ENCODE measurements at places on chromosomes 16 and 17.

DNA sequence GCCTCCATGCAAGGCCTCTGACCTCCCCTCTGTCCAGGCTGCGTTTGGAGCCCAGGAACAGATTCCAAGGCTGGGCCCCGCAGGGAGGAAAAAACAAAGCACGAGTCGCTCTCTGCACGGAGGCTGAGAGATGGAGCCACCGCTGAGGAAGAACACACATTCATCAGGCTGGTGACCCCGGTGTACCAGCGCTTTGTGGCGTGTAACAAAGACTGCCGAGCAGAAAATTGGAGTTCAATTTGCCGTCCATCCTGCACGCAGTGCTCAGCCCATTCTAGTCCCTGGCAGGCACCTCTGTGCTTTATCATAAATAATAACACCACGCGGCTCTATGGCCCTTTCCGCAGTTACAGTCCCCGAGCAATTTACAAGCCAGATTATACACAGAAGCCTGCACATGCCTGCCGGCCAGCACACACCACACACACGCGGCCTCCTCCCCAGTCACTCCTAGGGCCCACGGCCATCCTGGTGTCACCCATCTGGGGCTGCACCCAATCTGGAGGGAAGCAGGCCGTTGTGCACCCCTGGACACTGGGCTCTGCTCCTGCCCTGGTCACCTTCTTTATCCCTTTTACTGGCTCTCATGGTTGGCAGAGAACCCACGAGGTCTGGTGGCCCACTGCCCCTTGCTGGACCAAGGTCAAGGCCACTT is 124.4 kb downstream of the SDK2 start:
- DNase-seq: no peak

- no peak for DNase-seq
Measured at GRCh38 chr17:63714550-63715277, 14.8 kb upstream of the LIMD2 start.

GRCh38 chr17:13749166-13749890 is 147.6 kb upstream of the HS3ST3A1 start:
- no peak for DNase-seq

GRCh38 chr16:69190046-69190588 is 3.2 kb downstream of the SNTB2 start:
- DNase-seq: no peak

DNA sequence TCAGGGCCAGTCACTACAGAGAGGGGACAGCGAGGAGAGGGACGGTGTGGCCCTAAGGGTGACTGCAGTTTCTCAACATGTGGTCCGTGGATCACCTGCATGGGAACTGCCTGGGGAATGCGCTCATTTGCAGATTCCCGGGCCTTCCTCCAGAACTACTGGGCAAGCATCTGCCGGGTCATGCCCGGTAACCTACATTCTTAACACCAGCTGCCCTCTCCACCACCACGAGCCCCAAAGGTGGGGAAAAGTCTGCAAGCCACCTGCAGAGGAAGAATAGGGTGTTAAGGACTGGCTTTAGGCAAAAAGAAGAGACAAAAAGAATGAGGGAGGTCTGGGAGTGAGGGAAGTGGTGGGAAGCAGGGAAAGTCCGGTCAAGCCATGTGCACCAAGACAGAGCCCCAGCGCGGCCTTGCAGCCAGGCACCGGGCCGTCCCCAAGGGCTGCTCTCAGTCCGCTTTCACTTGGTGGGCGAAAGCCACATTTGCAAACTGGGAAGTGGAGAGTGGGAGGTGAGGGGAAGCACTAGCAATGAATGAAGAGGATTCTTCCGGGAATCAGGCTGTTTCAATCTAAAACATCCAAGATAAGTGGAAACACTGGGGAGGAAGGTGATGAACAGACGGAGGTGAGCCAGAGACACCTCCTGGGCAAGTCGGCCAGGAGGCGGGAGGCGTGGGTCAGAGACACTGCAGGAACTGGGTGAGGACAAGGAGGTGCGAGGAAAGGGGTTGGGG is 70.3 kb downstream of the N4BP1 start:
- no peak for DNase-seq

DNA sequence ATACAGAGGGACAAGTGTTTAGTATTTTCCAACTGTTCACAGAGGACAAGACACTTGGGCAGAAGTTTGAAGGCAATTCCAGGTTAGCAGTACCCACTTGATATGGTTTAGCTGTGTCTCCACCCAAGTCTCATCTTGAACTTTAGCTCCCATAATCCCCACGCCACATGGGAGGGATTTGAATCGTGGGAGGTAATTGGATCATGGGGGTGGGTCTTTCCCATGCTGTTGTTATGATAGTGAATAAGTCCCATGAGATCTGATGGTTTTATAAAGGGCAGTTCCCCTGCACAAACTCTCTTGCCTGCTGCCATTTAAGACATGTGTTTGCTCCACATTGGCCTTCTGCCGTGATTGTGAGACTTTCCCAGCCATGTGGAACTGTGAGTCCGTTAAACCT is 668.9 kb downstream of the MAF start:
- DNase-seq: no peak

GRCh38 chr17:75096082-75096625 is 8.4 kb downstream of the SLC16A5 start:
- no peak for DNase-seq

DNA sequence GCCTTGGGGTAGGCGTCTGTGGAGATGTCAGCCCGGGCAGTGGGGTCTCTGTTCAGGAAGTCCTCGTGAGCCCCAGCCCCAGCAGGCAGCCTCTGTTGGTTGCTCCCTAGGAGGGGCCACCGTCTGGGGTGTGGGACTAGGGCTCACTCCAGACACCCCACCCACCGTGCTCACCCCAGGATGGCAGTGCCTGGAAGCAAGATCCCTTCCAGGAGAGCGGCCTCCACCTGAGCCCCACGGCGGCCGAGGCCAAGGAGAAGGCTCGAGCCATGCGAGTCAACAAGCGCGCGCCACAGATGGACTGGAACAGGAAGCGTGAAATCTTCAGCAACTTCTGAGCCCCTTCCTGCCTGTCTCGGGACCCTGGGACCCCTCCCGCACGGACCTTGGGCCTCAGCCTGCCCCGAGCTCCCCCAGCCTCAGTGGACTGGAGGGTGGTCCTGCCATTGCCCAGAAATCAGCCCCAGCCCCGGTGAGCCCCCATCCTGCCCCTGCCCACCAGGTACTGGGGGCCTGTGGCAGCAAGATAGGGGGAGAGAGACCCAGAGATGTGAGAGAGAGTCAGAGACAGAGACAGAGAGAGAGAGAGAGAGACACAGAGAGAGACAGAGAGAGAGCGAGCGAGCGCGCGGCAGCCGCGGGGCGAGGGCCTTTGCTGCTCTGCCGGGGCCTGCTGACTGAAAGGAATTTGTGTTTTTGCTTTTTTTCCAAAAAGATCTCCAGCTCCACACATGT is 9.8 kb downstream of the NTHL1 start:
- DNase-seq: no peak

DNA sequence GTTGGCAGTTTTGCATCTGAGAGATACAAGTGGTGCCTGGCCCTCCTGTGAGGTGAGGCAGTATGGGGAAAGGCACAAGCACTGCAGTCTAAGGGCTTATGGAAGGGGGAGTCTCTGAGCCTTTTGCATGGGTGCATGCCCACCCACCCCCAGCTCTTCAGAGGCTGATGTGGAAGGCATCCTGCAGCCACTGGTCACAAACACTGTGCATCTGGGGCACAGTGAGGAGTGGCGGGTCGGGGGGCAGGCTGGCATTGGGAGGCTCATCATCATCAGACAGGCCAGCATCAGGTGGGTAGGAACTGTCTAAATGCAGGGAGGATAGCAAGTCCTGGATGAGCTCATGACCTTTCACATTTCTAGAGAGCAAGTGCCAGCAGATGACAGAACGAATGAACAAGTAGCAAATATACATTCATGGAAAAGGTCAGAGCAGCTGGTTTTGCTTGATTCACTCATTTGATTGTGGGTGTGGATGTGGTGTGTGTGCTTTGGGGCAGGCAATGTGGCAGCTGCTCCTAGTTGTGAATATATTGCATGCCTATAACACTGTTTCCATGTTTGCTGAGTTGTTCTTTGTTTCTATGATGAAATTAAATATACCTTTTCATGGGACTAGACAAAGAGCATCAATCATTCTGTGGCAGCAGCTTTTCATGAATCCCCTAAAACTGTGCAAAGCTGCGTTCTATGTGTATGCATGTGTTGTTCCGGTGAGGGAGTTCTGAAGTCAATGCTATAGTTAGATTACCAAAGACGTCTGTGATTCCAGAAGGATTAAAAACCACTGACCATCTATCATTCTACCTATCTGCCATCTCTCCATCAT is 29.2 kb downstream of the TRIM25 start:
- no peak for DNase-seq

GRCh38 chr17:14427900-14428647 is 127.2 kb downstream of the HS3ST3B1 start:
- peak; percentile 55 for DNase-seq

GRCh38 chr17:2901582-2901981 is 105.3 kb downstream of the RAP1GAP2 start:
- no peak for DNase-seq

DNA sequence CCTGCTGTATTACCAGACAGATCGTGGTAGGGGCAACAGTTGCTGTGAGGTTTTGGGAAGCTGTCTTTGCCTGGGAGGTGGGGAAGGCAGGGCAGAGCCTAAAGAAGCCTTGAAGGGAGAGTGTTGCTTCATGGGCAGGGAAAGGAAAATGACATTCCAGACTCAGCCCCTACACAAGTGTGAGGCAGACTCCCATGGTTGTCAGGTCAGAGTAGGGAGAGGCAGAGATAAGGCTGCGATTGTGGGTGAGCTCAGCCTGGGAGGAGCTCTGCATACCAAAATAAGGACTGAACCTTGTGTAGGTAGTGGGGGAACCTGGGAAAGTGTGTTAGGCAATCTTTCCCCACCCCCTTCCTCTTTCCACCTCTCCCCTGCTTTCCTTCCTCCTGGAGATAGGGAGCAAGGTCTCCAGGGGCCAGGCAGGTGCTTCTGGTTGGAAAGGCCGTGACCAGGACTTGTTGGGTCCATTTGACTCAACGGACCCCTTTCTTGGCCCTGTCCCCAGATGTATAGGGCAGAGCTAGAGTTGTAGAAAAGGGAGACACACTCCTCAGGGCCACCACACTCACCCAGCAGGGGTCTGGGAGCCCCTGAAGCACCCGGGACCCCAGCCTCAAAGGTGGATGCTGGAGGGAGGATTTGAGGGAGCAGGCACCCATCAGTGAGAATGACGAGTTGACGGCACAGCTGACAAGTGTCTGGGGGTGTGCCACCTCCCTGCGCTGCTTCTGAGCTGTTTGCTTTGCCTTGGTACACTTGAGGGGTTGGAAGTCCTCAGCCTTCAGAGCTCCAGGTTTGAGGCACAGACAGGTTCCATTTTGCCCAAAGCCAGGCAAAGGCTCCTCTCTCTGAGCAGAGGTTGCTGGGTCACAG is 18.5 kb upstream of the TOB1 start:
- DNase-seq: no peak

- no peak for DNase-seq
Measured at GRCh38 chr17:27341041-27341471, 47.1 kb downstream of the WSB1 start.

GRCh38 chr17:30372755-30373154 is 6.0 kb upstream of the CPD start:
- no peak for DNase-seq

GRCh38 chr16:81445966-81446906 is 1.6 kb downstream of the CMIP start:
- DNase-seq: no peak

Measured in T-cell (primary cell).